ENCODE measurements at places on chromosomes 2 and 18.

- no peak for DNase-seq
Observed at GRCh38 chr2:152861349-152861942, 143.0 kb downstream of the ARL6IP6 start.

- no peak for DNase-seq
Observed at GRCh38 chr18:47501946-47502345, 250.5 kb upstream of the SKOR2 start.

DNA sequence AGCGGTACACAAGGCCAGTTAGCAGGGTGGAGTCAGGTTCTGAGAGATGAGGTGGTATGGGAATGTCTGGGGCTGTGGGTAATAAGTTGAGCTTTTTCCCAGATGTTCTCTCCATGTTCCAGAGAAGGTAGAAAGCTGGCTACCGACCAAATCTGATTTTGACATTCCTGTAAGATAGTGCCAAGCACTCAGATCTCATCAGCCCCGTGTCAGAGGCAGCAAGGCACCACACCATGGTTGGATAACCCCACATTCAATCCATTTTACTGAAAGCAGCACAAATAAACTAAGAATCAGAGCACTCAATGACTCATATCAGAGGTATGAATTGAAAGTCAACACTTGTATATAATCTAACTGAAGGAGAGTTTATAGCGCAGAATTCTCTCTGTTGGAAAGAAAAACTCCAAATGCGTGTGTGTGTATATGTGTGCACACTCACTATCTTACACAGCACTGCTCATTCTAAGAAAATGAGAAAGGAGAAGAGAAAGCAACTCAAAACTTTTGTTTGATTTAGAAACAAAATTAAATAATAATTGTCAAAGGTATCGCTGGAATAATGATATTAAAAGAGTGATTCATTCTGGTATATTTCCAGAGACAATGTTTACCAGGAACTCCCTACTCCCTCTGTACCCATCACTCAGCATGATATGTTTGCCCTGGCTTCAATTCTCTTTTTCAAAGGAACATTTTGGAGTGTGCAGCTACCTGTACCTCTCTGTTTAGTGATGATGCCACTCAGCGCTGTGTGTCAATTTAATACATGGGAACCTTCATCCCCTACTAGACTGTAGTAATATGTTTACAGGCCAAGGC lies 375.1 kb upstream of the ID2 start:
- DNase-seq = no peak

DNA sequence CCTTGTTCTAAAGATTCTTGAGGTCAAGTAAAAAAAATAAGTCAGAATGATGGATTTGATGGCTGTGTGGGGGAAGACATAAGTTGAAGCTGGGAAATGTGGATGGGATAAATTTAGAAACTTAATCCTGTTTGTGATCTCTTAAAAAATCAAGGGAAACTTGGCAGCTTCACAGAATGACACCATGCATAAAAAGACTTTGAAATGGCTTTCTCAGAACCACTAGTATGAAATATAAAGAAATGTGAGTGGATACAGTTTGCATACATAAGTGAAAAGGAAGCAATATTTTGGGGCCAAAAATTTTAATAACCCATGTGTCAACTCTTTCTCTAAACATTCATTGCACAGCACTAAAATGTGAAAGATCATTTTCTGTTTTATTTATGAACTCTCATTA lies 21.7 kb downstream of the CDH19 start:
- no peak for DNase-seq

DNA sequence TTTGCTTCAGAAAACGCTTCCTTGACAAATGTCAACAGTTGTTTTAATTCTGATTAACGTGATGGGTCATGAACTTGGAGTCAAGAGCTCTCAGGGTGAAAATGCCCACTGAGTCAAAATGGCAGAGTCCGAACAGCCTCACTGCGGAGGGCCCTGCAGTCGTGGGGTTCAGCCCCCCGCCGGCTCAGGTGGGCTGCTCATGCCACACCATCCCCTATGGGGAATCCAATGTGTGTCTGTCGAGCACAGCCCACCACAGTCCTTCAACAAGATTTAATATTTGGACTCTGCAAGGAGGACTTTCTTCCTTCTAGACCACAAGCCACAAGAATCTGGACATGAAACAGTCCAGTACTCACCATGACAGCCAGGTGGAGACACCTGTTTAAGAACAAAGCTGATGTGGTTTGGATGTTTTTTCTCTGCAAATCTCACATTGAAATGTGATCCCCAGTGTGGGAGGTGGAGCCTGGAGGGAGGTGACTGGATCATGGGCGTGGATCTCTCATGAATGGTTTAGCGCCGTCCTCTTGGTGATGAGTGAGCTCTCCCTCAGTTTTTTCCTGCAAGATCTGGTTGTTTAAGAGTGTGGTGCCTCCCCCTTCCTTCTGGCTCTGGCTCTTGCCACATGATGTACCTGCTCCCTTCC lies 201.0 kb downstream of the NDUFA10 start:
- no peak for DNase-seq

- DNase-seq = no peak
Observed at GRCh38 chr2:36650031-36650829, 46.3 kb upstream of the VIT start.

- no peak for DNase-seq
Observed at GRCh38 chr2:37698931-37699481, 27.6 kb upstream of the CDC42EP3 start.
